ENCODE measurements at places on chromosomes 12 and 14.

GRCh38 chr12:114975640-114976310, 291.8 kb upstream of the TBX3 start:
- no peak for DNase-seq

GRCh38 chr12:30023186-30023585, 239.4 kb upstream of the TMTC1 start:
- DNase-seq: no peak

DNA sequence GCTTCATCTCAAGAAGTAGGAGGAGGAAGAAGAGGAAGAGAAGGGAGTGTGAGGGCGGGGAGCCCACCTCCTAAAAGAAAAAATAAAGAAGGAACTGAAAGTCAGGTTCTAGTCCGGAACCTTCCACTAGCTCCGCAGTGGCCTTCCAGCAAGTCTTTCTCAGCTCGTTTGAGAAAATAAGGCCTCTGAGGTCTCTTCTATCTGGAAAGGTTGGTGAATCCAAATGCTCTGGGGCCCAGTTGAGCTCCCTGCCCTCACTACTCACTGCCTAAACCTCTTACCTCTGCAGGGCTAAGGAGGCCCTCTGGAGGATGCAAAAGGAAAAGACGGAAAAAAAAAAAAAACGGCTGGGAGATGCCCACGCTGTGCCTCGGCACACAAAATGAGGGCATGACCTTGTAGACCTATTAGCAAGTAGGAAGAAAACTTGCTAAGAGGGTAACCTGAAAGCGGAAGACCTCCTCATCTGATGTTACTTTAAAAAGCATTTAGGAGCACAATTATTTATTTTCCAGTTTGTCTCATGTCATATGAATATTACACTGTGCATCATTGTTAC, 35.9 kb downstream of the FBLN5 start:
- peak; percentile 16 for DNase-seq

- no peak for DNase-seq
These were observed 9.0 kb downstream of the ASIC1 start for GRCh38 chr12:50066402-50066801.

Data from stimulated activated CD4-positive, alpha-beta T cell treated with anti-CD3 and anti-CD28 coated beads, Interleukin-4, amount 100 ng/mL, for 1 hour (primary cell).